Right renal pelvis (tissue), 4 donors: ENCODE measurements at places on chromosomes 3 and 15. TPM values are rescaled to one million over a fixed set of nuclear protein-coding genes. Genes with fewer than 3 reads are reported as not detected.

- DNase-seq: no peak
These were observed 71.6 kb downstream of the SUMF1 start for GRCh38 chr3:4395448-4395847.

DNA sequence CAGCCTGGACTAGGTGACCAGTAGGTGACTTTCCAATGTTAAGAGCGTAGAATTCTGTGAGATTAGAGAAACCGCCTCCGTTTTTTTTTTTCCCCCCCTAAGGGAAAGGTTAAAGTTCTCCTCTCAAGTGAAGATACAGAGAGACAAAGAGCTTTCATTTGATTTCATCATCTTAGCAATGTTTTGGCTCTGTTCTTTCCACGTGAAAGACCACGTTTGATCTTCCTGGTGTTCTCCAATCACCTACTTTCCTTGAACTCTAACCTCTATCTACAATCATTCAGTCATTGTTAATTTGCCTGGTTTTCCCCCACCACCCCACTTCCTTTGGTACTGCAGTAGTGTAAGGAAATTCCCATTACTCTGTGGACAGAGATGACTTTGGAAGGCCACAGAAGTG is 36.9 kb upstream of the CLRN1 start:
- no peak for DNase-seq

GRCh38 chr3:117580806-117581205 is 871.2 kb downstream of the TUSC7 start:
- no peak for DNase-seq

- DNase-seq: no peak
These were observed 5.8 kb upstream of the CAMP start for GRCh38 chr3:48217449-48217848.

GRCh38 chr15:49464522-49464921 is 41.5 kb downstream of the FGF7 start:
- no peak for DNase-seq

- no peak for DNase-seq
These were observed 201.6 kb downstream of the EDEM1 start for GRCh38 chr3:5389057-5389456.

Gene RLBP1
- polyA plus RNA-seq: not detected

Gene GOLGA8G
- polyA plus RNA-seq: 0.29 TPM

Gene LTF
- polyA plus RNA-seq: 2.1 TPM

Gene CERS3
- polyA plus RNA-seq: 0.04 TPM

Gene AHSG
- polyA plus RNA-seq: 0.72 TPM
